ENCODE measurements at places on chromosomes 4 and X.

- DNase-seq, result no peak
Measured at GRCh38 chr4:185298728-185299430, 89.5 kb downstream of the SNX25 start.

DNA sequence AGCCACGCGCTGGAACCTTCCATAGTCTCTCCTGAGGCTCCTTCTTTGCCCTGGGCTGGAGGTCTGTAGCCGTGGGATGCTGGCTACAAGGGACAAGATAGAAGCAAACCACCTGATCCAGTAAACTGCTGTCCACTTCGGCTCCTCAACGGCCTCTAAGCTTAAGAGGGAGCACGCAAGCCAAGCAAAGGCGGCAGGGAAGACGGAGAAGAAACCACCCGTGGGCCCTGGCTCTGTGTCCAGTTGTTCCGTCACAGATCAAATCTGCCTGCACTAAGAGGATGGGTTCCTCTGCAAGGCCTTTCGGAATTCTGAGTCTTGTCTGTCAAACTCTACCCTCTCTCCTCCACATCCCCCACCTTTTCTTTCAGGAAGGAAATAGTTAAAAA is 401 bp upstream of the EDNRA start:
- DNase-seq, result no peak

DNA sequence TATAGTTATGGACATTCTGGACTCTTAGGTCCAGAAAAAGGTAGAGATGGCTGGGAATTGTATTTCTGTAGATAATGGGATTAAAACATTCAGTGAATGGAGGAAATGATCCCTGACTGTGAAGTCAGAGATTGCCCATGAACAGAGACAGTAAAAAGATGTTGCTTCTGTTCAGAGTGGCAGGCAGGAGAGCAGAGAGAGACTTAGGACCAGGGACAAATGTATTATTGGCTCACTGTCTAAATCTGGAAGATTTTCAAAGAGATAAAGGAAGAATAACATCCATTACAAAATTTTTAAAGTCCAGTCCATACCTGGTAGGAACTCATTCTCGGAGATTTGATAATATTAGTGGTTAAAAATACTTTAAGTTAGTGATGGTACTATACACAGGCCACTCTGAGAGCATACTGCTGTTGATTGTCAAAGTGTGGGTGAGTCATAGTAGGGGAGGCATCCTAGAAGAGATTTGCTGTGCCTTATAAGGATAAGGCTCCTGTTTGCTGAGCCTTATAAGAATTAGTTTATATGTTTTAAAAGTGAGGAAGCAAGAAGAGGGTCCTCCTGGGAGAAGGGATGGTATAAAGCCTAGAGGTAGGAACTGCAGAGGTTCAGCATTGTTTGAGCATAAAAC is 53.0 kb downstream of the JADE3 start:
- no peak for DNase-seq

DNA sequence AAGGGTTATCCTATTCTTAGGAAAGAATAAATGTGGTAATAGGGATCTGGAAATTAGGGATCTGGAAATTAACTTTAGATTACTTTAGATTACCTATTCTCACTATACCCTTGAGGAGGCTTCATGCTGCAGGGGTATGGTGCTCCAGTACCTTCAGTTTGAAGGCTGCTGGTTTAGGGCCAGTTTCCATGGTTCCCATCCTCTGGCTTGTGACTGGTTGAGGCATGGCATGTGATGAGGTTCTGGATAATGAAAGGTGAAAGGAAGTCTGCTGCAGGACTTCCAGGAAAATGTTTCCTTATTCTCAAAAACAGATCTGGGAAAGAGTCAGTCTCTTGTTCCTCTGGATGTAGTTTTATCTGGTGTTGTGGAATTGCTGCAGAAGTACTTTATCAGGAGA is 25.9 kb downstream of the FRAS1 start:
- no peak for DNase-seq

DNA sequence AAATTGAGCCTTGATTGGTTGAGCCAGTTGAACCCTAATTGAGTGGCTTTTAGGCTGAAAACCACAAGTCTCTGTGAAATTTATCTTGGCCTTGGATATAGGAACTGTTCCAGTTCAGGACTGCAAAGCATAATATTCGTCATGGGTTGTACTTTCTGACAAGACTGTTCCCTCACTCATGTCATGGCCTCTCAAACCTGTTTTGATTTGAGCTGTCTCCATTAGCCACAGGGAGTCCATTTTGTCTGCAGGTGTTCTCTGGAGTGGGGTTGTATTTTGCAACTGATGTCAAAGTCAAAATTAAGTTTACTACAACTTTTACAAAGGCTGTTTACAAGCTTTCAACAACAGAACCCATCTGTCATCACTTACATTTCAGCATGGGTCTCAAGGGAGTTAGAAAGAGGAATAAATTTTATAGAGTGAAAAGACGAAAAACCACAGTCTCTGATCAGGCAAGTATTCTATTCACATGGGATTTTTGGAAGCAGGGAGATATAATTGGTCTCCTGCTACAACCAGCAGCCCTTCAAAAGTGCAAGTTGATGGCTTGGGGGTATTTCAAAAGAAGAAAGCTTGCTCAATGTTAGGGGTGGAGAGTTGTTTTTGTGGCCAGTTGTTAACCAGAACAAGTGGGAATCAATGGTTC is 1716.3 kb downstream of the C4orf33 start:
- no peak for DNase-seq

GRCh38 chr4:22739968-22740367 is 47.2 kb downstream of the GBA3 start:
- DNase-seq, result no peak

DNA sequence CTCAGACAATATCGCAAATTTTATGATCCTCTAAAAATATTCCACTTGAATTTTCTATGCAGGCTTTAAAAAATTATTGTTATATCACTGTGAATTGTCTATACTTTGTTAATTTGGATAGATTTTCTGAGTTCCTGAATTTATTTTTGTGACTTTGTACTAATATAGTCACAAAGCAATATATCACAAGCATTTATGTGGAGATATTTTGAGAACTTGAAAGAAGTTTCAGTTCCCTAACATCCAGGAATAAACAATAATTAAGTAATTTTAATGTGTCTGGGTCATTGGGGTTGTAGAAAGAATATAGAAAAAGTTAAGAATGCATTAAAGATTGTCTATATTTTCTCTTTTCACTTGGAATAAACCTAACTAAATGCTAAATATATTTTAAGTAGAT is 32.0 kb downstream of the CXCL8 start:
- no peak for DNase-seq

DNA sequence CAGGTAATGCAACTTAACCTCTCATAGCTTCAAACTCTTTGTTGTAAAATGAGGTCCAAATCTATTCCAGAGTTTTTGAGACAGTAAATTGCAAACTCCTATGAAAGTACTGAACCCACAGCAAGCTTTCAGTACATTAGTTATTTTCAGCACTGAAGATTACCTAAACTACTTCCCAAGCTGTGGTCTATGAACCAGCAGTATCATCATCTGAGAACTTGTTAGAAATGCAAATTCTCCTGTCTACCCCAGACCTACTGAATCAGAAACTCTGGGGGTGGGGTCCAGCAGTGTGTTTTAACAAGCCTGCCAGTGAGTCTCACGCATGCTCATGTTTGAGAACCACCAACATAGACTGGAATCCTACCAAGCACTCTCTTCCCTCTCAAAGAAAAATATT is 5.7 kb upstream of the CASP6 start:
- no peak for DNase-seq

- no peak for DNase-seq
Measured at GRCh38 chrX:24347881-24348280, 12.6 kb upstream of the SUPT20HL1 start.

DNA sequence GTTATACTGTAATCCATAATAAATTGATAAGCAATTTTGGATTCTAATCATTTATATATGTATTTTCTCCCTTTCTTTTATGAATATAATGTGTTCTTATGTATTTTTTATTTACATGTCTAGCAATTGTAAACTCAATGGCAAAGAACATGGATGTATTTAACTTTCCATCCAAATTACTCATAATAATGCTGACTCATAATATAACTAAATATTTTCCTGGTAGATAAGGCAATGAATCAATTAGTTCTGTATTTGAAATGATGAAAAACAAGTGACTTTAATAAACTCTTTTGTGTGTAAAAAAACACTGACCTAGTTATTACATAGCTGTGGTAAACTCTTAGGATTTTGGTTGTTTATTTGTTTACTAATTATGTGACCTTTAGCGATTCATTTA is 211.2 kb downstream of the DTHD1 start:
- no peak for DNase-seq

GRCh38 chr4:37665333-37666320 is 20.5 kb downstream of the RELL1 start:
- no peak for DNase-seq
